Stimulated activated CD4-positive, alpha-beta T cell treated with anti-CD3 and anti-CD28 coated beads, Interleukin-4, amount 100 ng/mL, for 4 hours (primary cell): ENCODE measurements at places on chromosomes 6 and 20.

GRCh38 chr6:99560668-99561067 is 7.8 kb downstream of the CCNC start:
- no peak for DNase-seq

DNA sequence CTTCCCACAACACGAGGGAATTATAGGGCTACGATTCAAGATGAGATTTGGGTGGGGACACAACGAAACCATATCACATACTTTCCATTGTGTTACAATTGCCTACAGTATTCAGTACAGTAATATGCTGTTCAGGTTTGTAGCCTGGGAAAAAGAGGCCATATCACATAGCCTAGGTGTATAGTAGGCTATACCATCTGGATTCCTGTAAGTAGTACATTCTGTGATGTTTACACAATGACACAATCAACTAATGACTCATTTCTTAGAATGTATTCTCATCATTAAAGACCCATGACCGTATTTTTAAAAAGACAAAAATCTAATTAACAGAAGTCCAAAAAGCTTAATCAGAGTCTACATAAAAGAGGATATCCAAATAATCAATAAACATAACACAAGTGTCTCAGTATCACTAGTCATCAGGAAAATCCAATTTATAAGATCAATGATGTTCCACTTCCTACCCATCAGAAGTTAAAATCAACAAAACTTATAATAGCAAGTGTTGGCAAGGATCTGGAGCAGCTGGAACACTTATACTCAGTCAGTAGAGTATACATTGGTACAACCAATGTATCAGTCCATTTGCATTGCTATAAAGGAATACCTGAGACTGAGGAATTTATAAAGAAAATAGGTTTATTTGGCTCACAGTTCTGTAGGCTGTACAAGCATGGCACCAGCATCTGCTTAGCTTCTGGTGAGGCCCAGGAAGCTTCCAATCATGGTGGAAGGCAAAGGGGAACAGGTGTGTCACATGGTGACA is 215.9 kb downstream of the CLVS2 start:
- no peak for DNase-seq

DNA sequence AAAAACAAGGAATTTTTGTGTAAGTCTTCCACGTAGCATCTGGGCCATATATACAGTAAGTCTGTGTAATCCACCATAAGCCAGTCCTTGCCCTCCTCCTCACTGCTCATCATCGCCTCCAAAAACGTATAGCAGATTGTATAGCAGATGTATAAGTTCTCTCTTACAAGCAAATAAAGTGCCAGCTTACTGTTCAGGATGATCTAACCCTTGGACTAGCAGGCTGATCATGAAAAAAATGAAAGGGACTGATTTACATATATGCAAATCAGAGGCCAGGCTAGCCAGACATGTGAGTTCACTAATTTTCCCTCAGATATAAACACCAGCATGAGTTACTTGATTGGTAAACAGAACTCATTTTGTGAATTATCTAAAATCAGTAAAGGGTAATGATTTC is 171.5 kb downstream of the LY86 start:
- DNase-seq, result no peak

GRCh38 chr6:44234101-44235025 is 11.0 kb downstream of the SLC29A1 start:
- no peak for DNase-seq

- no peak for DNase-seq
These were observed 47.7 kb downstream of the FRK start for GRCh38 chr6:116012951-116013350.

DNA sequence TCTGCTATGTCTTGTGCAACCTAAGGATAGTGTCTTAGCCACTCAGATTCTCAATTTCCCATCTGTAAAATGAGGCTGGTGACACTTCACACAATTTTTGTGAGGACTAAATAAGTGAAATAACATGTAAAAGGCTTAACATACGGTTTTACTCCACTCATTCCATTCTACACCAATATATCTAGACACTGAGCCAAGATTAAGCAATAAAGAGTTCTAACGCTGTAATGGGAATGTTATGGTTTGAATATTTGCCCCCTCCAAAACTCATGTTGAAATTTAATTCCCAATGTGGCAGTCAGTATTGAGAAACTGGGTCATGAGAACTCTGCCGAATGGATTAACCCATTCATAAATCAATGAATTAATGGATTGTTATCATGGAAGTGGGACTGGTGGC is 301.0 kb downstream of the HACE1 start:
- DNase-seq, result no peak

GRCh38 chr20:2984956-2985661 is 58.3 kb upstream of the GNRH2 start:
- no peak for DNase-seq
